ENCODE measurements at places on chromosomes 4 and X.

DNA sequence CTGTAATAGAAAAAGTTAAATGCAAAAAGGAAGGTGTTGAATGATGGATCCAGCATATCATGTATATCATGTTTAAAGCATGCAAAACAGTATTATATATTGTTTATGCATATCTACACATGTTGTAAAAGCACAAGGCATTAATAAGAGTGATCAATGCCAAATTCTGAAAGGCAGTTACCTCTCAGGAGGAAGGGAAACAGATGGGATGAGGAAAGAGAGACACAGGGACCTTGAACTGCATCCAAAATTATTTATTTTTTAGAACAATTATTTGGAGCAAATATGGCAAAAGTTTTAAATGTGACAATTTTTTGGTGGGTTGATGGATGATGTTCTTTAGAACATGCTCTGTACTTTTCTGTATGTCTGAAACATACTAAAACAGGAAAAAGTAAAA is 193.4 kb downstream of the CLCN4 start:
- DNase-seq: no peak

DNA sequence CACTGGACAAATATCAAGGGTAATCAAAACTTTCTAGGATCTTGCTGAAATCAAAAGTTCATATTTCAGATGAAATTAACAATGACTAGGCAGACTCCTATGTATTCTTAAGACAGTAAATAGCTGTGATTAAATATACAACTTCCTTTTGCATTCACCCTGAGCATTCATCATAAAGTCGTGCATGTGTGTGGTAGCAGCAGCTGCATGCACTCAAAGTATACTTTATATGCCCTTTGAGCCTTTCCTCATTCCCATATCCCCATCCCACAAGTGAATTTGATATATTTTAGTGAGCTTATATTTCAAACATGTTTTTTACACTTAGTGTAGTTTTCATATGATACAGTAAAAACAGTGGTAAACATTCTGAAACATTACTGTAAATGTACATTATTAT is 959.0 kb downstream of the C4orf33 start:
- no peak for DNase-seq

GRCh38 chr4:129230846-129231245 is 134.9 kb downstream of the C4orf33 start:
- DNase-seq: no peak

GRCh38 chr4:57633212-57633859 is 523.2 kb upstream of the IGFBP7 start:
- DNase-seq: no peak

DNA sequence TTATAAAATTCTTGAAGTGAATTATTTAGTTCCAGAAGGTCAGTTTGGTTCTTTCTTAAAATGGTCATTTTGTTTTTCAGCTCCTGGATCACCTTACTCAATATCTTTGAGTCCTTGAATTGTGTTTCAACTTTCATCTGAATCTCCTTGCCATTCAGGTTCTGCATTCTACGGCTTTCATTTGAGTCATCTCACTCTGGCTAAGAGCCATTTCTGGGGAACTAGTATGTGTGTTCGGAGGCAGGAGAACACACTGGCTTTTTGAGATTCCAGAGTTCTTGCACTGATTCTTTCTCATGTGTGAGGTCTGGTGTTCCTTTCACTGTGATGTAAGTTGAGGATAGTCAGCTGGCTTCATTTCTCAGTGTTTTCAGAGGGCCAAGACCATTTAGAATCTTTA is 708.4 kb upstream of the FRG1 start:
- DNase-seq: no peak

DNA sequence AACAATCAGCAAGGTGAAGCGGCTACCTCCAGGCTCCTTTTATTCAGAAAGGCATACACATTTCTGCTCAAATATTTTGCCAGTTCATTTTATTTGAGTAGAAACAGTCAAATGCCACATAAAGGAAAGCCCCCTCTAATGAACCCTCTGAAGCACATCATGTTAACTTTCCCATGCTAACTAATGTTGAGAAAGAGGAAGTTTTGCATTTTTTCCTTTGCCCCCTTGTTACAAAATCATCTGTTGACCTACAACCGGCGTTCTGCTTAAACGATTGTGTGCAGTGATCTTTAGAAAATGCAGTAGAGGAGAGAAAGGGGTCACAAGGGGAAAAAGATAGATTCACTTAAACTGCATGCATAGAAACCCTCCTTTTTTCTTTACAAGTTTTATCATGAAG is 25.2 kb upstream of the ATXN3L start:
- no peak for DNase-seq

DNA sequence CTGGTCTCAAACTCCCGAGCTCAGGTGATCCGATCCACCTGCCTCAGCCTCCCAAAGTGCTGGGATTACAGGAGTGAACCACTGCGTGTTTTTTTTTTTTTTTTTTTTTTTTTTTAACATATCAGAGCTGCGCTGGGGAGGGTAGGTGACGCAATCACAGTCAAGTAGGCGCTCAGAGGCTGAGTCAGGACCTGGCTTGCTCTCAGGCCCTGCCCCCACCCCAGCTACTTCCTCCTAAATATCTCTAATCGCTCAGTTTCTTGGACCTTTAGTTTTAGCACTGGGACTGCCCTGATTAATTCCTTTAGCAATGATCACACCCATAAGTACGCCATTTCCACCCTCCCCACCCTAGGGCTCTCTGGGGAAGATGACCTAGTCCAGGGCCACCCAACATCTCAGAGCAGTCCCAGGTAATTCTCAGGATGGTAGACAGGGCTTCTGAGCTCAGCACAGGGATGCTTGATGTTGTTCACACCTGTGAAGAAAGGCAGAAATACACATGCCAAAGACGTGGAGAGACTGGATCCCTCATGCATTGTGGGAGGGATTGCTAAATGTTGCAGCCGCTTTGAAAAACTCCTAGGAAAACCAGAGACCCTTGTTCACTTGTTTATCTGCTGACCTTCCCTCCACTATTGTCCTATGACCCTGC is 50.2 kb downstream of the DDX3X start:
- peak; percentile 52 for DNase-seq

- no peak for DNase-seq
Measured at GRCh38 chrX:2463973-2464676, 36.7 kb downstream of the DHRSX start.

- no peak for DNase-seq
Measured at GRCh38 chr4:17707671-17708070, 73.8 kb downstream of the FAM184B start.

- no peak for DNase-seq
Measured at GRCh38 chrX:123878252-123878721, 18.4 kb downstream of the XIAP start.

- DNase-seq: no peak
Measured at GRCh38 chr4:112343330-112344080, 46.3 kb downstream of the ALPK1 start.

- no peak for DNase-seq
Measured at GRCh38 chrX:12920990-12921389, 14.6 kb downstream of the TLR8 start.

GRCh38 chrX:132435222-132435621 is 53.6 kb downstream of the MBNL3 start:
- DNase-seq: no peak

DNA sequence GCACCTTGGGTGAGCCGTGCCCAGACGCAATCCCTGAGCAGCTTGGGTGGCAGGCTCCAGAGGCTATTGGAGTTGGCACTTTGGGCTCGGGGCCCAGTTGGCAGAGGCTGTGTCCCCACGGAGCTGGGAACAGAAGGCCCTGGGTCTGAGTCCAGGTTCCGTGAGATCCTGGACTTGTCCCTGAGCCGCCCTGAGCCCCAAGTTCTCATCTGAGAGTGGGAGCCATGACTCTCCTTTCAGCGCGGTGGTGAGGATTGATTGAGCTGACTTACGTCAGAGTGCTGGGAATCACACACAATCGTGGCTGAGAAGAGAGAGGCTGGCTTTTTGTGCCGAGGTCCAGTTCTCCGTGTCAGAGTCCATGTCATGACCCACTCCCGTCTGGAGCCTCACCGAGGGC is 98.0 kb downstream of the PSAPL1 start:
- DNase-seq: no peak

DNA sequence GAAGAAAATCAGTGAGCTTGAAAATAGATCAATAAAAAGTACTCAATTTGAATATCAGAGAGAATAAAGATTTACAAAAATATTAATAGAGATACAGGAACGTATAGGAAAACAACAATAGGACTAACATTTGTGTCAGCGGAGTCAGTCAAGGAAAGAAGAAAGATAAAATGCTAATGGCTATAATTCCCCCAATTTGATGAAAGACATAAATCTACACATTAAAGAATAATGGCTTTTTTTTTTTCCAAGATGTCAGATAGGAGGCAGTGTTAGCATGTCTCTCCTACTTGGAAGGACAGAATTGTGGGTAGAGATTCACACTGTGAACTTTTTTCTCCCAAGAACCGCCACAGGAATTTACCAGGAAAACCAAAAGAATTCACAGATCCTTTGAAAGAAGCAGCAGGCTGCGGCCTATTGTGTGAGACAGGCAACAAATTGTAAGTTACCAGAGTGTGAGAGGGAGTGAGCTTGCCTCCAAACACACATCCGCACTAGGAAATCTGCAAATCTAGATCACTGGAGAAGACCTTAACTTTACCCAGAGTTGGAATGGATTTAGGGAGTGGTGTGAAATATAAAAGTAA is 249.9 kb downstream of the PRDM5 start:
- DNase-seq: no peak

DNA sequence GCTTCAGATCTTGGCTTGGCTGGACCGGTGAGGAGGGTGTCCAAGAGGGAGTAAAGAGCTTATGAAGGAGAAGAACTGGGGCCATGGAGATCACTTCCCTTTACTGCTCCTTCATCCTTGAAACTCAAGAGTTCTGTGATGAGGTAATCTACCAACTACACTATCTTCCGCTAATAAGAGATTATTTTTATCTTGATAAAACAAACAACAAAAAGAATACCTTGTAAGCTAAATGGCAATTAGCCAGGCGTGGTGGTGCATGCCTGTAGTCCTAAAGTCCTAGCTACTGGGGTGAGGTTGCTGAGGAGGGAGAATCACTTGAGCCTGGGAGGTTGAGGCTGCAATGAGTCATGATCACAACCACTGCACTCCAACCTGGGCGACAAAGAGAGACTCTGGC is 47.4 kb downstream of the HAUS3 start:
- DNase-seq: no peak

- no peak for DNase-seq
Measured at GRCh38 chr4:157701695-157701994, 471.2 kb downstream of the GASK1B start.

GRCh38 chrX:133544115-133544514 is 128.8 kb upstream of the GPC4 start:
- peak; percentile 75 for DNase-seq

GRCh38 chr4:138665851-138666250 is 349.7 kb upstream of the NOCT start:
- DNase-seq: no peak

- peak; percentile 26 for DNase-seq
Measured at GRCh38 chrX:106897259-106897658, 5.9 kb downstream of the RIPPLY1 start.

- DNase-seq: no peak
Measured at GRCh38 chrX:134628663-134629062, 29.6 kb downstream of the PLAC1 start.

GRCh38 chr4:124427095-124427767 is 285.3 kb downstream of the ANKRD50 start:
- DNase-seq: no peak

DNA sequence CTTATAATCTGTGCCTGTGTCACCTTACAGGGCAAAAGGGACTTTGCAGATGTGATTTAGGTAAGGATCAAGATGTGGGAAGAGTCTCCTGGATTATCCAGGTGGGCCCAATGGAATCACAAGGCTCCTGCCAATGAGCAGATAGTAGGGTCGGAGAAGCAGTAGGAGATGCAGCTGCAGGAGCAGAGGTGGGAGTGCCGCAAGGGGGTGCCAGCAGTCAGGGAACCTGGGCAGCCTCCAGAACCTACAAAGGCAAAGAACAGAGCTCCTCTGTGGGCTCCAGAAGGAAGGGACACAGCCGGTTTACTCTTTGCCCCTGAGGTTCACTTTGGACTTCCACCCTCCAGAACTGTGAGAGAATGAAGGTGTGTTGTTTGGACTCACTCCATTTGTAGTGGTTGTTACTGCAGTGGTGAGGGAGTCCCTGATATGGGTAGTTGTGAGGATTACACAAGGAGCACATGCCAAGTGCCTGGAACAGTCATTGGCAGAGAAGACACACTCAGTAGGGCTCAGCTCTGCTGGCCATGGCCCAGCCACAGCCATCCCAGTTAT is 318.5 kb downstream of the EVC2 start:
- DNase-seq: no peak

- peak; percentile 91 for DNase-seq
Measured at GRCh38 chr4:55183926-55184599, 58.7 kb upstream of the KDR start.

- no peak for DNase-seq
Measured at GRCh38 chr4:6517171-6517570, 44.8 kb upstream of the PPP2R2C start.

- DNase-seq: peak; percentile 72
Measured at GRCh38 chr4:114598191-114599121, at the start of gene UGT8. Gene UGT8, plus strand, starts transcription at chr4:114598807. Its CDS starts 24,074 bp downstream, at chr4:114622881.

- no peak for DNase-seq
Measured at GRCh38 chr4:58081356-58081755, 971.2 kb upstream of the IGFBP7 start.

- DNase-seq: no peak
Measured at GRCh38 chrX:148530464-148531077, 30.2 kb downstream of the AFF2 start.

DNA sequence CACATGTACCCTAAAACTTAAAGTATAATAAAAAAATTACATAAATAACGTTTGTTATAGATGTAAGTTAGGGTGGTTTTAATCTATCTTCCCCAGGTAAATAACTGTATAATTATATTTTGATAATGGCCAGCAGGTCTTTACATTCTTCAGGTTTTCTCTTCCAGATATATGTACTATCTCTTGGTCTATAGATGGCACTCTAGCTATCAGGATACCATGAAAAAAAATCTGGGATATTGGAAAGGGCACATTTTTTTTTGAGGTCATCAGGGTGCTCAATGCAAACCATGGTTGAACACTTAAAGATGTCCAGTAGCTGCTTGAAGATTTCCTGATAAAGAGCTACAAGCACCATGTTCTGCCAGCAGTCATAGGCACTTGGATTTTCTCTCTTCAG is 15.6 kb upstream of the ADH4 start:
- no peak for DNase-seq

DNA sequence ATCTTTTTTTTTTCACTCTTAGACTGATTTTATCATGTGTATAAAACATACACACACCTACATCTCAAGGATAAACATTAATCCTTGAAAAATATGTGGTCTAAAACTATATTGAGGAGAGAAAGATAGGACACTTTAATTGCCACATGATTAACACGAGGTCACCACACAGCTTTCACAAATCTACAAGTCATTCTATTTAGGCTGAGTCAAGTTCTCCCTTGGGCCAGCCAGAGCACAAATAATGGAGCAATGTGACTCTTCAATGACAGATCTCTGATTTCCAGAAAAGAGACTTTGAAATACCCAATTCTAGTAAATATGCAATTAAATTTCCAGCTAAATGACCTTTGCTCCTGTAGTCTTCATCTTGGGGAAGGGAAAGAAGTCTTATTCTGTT is 12.9 kb upstream of the ADH4 start:
- DNase-seq: no peak
